Naive thymus-derived CD8-positive, alpha-beta T cell (primary cell): ENCODE measurements at places on chromosomes 11 and 22.

GRCh38 chr11:23778971-23779370, 717.9 kb upstream of the LUZP2 start:
- no peak for DNase-seq

GRCh38 chr11:67345247-67345919, 8.0 kb downstream of the POLD4 start:
- DNase-seq: no peak

GRCh38 chr11:20397281-20397680, 9.8 kb downstream of the PRMT3 start:
- DNase-seq: peak; percentile 45

DNA sequence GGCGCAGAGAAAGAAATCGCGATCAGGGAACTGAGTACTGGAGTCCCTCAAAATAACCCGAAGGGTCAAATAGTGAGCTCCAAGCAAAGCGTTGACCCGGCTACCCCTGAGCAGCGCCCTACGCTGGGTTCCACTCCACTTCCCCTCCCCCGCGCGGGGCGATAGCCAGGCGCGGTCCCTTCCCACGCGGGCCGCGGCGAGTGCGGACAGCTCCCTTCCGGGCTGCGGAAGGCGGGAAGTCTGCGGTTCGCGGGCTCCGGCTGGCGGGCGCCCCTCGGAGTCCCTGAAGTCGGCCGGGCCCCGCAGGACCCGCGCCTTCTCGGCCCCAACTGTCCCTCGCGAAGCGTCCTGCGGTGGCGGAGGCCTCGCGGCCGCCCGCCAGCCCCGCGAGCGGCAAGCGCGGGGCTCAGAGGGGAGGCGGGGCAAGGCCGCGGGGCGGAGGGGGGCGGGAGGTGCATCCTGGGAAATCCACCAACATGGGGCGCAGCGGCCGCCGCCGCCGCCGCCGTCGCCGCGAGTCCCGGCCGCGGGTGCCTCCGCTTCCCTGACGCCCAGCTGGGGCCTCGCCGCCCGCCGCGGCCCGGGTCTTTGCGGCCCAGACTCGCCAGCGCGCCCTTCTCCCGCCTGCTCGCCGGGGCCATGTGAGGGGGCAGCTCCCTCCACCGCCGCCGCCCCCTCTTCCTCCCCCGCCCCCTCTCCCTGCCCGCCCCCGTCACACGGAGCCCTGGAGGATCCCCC, at the start of gene QSER1:
TSS of gene QSER1 (plus strand) at position 457 of the 738 bp plus-strand sequence. CDS start 315 bp downstream, outside the sequence.
- peak; percentile 65 for DNase-seq

DNA sequence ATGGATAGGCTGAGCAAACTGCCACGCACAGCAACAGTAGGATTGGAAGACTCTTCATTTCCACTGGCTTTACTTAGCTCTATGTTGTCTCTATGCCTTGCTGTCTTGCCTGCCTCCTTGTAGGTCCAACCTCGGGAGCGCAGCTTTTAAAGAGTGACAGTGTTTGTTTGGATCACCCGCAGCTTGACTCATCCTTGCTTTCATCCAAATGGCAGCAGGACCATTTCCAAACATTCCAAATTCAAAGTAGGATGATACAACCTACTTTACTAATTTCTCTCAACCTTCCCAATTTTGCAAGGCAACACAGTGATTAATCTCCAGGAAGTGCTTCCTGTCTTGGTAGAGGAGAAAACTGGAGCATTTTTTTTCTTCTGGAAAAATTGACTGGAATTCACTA, at the start of gene MMP3:
TSS of gene MMP3 (minus strand) at position 121 of the 400 bp plus-strand sequence. CDS start at position 58, 63 bp downstream.
- no peak for DNase-seq

DNA sequence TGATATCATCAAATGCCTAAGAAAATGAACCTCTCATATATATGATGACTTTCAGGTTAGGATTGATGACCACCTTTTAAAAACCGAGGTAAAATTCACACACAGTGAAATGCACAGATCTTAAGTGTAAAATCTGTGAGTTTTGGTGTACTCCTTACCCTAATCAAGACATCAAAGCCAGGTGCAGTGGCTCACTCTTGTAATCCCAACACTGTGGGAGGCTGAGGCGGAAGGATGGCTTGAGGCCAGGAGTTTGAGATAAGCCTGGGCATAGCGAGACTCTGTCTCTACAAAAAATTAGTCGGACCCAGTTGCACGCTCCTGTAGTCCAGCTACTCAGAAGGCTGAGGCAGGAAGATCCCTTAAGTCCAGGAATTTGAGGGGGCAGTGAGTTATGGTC, 140.4 kb downstream of the UVRAG start:
- DNase-seq: no peak

- no peak for DNase-seq
Measured at GRCh38 chr11:87212891-87213290, 175.2 kb downstream of the TMEM135 start.
